NCI-H1105 (cell line): ENCODE measurements at places on chromosomes 4 and X.

- DNase-seq: no peak
These were observed 72.0 kb downstream of the FRMPD4 start for GRCh38 chrX:12210196-12210815.

DNA sequence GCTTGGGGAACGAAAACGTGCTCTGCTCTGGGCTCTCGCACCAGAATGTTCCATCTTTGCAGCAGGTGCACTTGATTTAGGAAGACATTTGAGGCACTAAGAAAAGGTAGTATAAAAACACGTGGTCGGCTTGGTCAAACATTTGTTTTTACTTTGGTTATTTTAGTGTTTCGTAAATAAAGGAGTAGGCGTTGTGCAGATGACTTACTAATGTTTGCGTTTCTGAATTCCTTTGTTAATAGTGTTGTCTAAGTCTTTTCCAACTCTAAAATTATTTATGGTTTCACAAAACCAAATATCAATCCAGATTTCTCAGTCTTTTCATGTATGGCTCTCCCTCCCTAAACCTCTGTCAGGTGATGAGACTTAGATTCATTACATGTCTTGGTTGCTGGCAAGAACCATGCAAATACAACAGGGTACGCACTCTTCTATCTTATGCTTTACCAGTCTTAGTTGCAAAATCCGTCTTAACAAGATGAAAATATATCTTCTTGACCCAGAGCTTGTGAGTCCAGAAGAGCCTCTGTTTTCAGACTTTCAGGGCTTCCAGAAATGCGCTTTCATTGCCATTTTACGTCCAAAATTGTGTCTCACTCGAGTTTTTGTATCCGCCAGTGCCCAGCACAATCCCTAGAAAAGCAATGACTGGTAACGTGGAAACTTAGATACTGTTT lies 686 bp downstream of the MTHFD2L start:
- DNase-seq: no peak

DNA sequence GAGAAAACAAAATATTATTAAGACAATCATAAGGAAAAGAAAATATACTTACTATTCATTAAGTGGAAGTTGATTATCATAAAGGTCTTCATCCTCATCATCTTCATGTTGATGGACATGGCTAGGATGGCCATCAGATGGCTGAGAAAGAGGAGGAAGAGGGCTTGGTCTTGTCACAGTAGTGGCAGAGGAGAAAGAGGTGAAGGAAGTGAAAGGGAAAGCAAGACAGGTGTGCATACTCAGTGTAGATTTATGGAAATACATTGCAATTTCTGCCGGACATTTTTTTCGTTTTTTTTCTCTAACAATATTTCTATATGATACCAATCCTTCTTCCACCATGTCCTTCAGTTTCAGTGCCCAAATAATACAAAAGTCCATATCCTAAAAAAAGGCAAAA lies 1409.8 kb downstream of the PCDH7 start:
- no peak for DNase-seq

DNA sequence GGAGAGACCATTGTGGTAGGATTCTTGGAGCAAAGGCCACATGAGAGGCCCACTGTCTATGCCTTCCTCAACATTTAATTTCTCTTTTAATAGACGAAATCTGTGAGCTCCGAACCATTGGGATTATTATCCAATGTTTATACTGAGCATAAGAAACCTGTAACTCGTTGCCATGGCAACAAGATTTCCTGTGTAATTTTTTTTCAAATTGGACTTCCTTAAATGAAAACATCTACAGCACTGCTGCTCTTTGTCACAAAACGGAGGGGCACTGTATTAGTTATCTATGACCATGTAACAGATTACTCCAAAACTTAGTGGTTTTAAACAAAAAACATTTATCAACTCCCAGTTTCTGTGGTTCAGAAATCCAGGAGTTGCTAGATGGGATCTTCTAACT lies 38.7 kb downstream of the PPP1R2C start:
- no peak for DNase-seq

DNA sequence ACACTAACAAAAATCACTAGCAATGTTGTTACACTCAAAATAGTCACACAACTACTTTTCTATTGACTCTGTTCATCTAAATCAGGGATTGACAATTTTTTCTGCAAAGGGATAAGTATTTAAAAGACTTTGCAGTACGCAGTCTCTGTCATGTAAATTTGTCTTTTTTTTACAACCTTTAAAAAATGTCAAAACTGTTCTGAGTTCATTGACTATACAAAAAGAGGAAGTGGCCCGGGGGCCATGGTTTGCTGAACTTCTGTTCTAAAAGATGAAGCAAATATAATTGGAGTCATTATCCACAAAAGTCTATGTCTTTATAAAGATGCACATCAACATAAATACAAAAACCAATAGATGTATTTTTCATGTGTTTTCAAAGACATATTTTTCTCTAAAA lies 1310.3 kb downstream of the RPA4 start:
- no peak for DNase-seq

DNA sequence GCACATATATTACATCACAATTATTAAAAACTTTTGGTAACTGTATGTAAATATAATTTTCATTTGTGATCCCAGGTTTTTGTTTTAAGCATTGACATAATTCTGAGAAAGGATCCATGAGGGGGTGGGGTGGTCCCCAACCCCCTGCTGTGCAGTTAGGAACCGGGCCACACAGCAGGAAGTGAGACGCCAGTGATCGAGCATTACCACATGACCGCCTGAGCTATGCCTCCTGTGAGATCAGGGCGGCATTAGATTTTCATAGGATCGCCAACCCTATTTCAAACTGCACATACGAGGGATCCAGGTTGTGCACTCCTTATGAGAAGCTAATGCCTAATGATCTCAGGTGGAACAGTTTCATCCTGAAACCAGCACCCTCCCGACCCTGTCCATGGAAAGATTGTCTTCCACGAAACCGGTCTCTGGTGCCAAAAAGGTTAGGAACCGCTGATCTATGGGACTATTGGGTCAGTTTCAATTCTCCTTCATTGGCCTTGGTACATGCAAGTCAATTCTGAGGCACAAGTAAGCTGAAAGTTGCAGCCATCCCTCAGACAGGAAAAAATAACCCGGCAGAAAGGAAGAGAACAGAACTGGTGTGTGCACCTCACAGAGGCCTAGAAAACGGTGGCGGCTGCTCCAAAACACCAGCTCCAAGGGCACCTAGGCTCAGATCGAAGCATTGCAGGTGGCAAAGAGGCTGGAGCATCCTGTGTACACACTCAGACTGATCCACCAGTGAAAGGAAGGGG lies 7.0 kb upstream of the TMSB4X start:
- DNase-seq: no peak

- DNase-seq: no peak
These were observed 102.6 kb downstream of the SATL1 start for GRCh38 chrX:85140964-85141363.

- no peak for DNase-seq
These were observed 1382.6 kb downstream of the ARAP2 start for GRCh38 chr4:34861666-34862065.

DNA sequence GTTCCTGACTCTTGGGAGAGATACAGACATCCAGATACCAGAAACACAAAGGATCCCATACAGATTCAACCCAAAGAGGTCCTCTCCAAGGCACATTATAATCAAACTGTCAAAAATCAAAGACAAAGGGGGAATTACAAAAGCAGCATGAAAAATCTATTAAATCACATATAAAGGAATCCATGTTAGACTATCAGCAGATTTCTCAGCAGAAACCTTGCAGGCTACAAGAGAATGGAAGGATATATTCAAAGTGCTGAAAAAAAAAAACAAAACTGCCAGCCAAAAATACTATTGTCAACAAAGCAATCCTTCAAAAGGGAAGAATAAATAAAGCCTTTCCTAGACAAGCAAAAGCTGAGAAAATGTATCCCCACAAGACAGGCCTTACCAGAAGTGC lies 14.8 kb upstream of the ADGRL3 start:
- DNase-seq: no peak

DNA sequence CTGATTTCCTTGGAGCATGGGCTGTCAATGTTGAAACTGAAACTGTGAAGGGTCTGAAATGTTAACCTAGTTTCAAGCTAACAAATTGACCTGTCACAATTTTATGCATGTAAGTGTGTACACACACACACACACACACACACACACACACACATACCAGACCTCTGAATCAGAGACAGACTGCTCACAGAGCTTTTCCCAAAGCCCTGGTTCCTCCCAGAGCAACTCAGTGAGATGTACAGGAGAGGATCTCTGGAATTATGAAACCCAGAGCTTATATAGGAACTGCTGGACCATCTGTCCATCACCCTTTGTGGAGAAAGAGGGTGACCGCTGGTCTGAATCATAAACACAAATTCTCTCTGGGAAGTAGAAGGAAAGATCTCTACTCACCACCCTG lies 228.1 kb upstream of the PRPS2 start:
- DNase-seq: no peak

GRCh38 chr4:26459054-26459755 lies 31.1 kb downstream of the CCKAR start:
- peak; percentile 0 for DNase-seq

- no peak for DNase-seq
These were observed 876 bp downstream of the KLHL2 start for GRCh38 chr4:165208221-165208652.

DNA sequence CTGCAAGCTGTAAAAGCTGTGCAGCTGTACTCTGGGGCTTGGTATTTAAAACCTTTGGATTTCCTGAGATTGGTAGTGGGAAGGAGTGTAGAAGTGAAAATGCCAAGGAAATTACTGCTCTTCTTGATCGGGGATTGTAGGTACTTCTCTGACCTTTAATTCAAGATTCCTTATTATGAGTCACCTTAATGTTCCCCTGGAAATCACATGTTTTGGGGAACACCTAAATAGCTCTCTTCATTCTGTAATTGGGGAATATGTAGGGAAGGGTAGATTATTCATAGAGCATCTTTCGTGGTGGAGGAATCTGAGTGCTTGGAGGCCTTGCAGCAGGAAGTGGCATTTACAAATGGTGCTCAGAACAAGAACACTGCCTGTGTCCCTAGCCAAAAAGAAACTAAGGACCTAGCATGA lies 137.8 kb downstream of the UCHL1 start:
- DNase-seq: no peak

DNA sequence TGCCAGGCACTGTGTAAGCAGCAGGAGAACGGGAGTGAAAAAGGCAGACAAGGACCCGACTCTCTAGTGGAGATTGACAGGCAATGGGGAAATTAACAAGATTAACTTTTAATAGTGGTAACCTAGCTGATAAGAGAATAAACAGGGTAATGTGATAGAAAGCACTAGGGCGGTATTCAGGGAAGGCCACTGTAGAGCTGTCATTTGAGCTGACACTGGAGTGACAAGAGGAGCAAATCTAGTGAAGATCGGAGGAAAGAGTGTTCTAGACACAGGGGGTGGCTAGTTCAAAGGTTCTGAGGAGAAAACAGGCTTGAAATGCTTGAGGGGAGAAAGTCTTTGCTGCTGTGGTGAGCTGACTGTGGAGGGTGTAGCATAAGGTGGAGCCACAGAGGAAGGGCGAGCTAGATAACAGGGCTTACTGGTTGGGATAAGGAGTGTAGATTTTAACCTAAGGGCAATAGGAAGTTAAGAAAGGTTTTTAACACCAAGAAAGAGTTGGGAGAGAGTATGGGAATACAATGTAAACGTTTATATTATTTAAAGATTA lies 122.8 kb downstream of the SLC10A7 start:
- no peak for DNase-seq

- DNase-seq: peak; percentile 15
These were observed 27.9 kb upstream of the TMSB4X start for GRCh38 chrX:12946838-12947544.

DNA sequence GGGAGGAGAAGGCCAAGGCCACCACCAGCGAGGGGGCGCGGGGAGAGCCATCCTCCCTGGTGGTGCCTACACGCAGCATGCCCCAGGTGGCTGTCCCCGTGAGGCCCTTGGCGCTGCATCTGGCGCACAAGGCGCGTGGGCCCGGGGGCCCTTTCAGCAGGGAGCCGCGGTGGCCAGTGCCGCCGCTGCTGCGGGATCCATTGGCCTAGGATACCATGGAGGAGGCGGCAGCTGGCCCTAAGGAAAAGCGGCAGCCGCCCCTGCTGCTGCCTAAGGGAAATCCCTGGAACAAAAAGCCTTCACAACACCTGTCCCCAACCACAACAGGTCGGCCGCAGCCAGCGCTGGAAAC lies 1059.6 kb downstream of the TECRL start:
- no peak for DNase-seq

- no peak for DNase-seq
These were observed 59.7 kb downstream of the HTT start for GRCh38 chr4:3134201-3134600.

- DNase-seq: no peak
These were observed 274 bp upstream of the ERVMER34-1 start for GRCh38 chr4:52751487-52751911.

DNA sequence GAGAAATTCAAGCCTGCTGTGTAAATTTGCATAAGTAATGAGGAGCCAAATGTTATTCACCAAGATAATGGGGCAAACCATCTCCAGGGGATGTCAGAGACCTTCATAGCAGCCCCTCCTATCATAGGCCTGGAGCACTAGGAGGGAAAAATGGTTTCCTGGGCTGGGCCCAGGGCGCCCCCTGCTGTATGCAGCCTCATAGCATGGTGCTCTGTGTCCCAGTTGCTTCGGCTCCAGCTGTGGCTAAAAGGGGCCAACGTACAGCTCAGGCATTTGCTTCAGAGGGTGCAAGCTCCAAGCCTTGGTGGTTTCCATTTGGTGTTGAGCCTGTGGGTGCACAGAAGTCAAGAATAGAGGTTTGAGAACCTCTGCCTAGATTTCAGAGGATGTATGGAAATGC lies 859.3 kb downstream of the RPA4 start:
- DNase-seq: no peak

- no peak for DNase-seq
These were observed 197.3 kb upstream of the FAT1 start for GRCh38 chr4:186920992-186921391.

DNA sequence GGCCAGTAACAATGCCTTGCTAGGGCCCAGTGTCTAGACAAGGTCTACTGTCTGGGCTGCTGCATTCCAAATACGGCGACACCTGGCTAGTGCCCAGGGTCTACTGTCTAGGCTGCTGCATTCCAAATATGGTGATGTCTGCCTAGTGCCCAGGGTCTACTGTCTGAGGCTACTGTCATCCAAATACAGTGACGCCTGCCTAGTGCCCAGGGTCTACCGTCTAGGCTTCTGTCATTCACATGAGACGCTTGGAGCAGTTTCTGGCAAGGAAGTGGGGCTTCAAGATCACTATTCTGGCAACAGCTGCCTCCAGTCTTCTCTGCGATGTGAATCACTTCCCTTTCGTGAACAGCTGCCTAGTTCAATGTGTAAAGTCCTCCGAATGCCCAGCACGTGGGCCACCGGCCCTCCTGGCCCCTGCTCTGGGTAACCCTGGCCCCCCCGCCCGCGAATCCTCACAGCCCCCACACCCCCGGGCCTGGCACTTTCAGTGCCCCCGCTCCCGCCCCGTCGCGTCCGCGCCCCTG lies 12.7 kb downstream of the ACOX3 start:
- DNase-seq: no peak

DNA sequence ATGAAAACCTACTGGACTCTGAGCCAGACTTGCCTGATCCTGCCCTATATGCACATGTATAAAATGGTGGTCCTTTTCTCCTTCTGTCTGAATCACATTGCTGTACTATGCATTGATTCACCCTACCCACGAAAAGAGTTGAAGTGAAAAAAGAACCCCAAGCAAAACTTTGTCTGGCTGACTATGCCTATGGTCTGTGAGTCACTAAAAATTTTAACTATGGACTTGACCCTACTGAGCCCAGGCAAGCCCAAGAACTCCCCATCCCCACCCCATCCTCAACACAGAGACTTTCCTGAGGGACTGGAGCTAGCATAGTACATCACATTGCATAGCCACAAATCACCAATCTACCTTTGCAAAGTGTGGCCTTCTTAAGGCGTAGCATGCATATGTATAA lies 116.6 kb upstream of the TENM3 start:
- DNase-seq: no peak
